Fibroblast of gingiva (primary cell): ENCODE measurements at places on chromosomes 16 and 17.
A peak's percentile ranks its signal among the peaks of the same experiment; 100 is the strongest.

- no peak for DNase-seq
These were observed 721 bp downstream of the TBCD start for GRCh38 chr17:82752371-82753200.

- no peak for DNase-seq
These were observed 8.2 kb upstream of the STH start for GRCh38 chr17:45990886-45991285.

DNA sequence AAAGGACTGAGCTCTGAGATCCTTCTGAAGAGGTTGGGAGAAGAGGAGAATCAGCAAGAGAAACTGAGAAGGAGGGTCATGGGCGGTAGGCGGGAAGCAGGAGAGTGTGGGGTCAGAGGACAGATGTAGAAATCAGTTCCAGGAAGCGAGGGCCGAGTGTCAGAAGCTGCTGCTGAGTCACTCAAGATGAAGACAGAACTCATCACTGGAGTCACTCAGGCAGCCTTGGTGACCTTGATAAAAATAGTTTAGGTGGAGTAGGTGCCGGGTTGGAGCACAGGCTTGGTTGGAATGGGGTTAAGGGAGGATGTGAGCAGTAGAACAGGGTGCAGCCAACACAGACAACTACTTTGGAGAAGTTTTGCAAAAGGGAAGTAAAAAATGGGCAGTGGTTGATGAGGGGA lies 6.1 kb upstream of the ITGAM start:
- no peak for DNase-seq

GRCh38 chr17:27351759-27352158 lies 57.8 kb downstream of the WSB1 start:
- peak; percentile 68 for DNase-seq

DNA sequence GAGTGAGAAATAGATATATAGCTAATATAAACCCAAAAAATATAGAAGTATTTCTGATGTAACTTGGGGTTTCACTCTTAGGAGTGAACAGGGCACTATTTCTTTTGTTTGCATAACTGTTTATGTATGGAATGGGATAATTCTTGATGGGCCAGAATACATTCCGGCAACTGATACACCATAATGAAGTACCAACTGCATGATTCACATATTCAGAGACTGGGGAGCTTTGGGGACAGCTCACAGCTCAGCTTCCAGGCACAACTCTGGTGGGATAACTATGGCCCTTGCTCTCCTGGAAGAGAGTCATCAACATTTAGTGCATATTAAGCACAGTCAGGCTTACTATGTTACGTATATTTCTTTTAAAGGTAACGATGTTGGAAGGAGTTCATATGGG lies 42.1 kb upstream of the ADCY7 start:
- no peak for DNase-seq
